Stimulated activated CD4-positive, alpha-beta T cell treated with anti-CD3 and anti-CD28 coated beads, Interleukin-1b, Interleukin-23, amount 100 ng/mL, for 24 hours (primary cell): ENCODE measurements at places on chromosomes 3 and 15.

GRCh38 chr3:123949641-123950040 lies 11.4 kb downstream of the CCDC14 start:
- DNase-seq: no peak

DNA sequence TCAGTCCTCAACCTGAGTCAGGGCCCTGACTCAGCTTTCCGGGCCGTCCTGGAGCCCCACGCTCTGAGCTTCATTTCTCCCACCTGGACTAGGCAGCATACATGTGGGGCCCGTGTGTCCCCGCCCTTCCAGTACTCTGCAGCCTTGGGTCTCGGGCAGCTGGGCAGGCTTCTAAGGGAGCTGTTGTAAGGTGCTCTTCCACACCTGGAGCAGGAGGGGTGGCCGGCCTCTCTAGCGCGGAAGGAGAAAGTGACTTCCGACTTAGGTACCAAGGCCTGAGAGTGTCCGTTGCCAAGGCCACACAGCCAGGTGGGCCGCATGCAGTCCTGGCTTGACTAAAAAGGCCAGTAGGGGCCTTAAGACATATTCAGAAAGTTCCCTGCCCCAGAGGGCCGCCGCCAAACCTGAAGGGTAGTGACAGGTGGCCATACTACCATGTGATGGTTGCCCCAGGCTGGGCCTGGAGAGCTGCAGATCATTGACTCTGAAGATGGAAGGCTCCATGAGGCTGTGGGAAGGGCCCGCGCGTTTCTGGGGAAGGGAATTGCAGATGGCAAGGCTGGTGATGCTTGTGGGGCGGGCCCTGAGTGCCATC lies 9.4 kb upstream of the SEMA3B start:
- no peak for DNase-seq

DNA sequence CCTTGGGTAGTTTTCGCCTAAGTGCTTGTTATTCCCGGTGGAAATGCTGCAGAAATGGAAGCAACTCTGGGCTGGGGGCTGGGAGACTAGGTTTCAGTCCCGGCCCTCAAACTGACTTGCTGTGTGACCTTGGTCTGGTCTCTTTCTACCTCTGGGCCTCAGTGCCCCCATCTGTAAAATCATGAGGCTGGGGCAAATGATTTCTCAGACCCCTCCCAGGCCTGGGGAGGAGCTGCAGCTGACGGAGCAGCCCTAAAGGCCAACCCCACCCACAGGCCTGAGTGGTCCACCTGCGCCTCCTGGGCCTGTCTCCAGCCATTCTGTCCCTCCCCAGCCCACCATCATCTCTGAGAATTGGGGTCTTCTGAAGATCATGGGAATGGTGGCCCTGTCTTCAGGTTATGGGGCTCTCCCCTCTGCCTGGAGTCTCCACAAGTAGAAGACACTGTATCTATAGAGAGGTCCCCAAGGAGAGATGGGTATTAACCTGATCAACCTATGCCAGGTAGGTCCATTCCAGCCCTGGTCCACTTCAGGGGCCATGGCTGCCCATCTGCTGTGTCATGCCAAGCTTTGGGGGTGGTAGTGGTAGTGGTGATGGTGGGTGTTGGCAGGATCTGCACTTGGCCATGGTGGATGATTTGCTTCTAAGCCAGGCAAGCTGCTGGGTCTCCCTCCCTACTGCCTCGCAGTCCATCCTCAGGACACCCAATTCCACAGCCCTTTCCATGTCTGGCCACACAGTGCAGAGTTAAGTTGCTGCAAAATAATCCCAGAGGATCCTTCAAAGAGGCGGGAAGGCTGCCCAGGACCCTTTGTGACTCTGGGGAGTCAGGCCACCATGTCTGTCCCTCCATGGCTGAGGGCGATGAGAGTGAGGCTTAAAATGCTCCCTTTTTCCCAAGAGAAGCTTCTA lies 46.0 kb downstream of the ITGA11 start:
- no peak for DNase-seq

DNA sequence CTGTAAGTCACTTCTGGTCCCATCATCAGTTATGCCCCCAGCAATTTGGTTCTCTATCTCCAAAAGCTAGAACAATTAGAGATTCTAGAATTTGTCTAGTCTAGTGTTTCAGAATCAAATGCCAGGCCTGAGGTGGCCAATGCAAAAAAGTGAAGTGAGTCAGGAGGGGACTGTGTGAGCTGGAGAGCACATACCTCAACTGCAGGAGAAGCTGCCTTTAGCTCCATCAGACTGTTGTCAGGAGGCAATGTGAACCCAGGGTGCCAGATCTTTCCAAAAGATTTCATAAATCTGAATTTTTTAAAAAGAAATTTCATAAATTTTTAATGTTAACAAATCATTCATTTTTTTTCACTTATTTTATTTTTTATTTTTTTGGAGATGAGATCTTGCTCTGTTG lies 80.7 kb upstream of the EOMES start:
- DNase-seq: no peak

DNA sequence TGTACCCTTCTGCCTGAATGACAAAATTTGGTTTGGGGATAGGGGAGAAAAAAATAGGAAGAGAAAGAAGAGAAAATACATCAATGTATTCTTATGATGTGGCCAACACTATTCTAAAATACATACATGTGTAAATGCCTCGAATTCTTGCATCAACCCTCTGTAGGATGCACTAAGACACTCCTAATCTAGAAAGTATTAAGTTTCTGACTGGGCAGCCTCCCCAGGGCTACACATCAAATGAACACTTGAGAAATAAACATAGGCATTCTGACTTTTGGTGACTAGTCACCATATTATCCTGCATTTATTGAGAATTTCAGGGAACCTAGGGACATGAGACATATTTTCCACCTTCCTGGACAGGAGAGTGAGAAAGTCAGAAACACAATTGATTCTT lies 109.2 kb downstream of the CPNE4 start:
- DNase-seq: no peak

GRCh38 chr3:87489892-87490291 lies 213.5 kb upstream of the POU1F1 start:
- DNase-seq: no peak

GRCh38 chr3:17091910-17092582 lies 207.3 kb downstream of the PLCL2 start:
- DNase-seq: no peak

- no peak for DNase-seq
These were observed 160.7 kb downstream of the TAFA4 start for GRCh38 chr3:68771681-68772080.

DNA sequence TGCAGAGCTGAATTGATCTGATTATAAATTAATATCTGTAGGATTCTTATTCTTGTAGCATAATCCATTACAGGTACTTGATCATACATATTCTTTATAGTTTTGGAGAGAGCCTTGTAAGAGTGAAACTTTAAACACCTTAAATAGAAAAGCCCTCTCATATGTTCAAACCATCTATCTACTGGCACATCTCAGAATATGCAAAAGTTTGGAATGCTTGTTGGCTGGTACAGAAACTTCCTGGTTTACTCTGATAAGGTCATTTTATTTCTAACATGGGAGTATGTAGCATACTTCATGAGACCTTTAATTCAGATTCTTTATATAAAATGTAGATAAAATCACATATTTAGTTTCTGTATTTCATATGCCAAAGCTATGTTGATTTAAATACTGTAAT lies 21.9 kb upstream of the SELENOT start:
- no peak for DNase-seq

GRCh38 chr3:71542521-71543370 lies 40.8 kb downstream of the FOXP1 start:
- DNase-seq: no peak

DNA sequence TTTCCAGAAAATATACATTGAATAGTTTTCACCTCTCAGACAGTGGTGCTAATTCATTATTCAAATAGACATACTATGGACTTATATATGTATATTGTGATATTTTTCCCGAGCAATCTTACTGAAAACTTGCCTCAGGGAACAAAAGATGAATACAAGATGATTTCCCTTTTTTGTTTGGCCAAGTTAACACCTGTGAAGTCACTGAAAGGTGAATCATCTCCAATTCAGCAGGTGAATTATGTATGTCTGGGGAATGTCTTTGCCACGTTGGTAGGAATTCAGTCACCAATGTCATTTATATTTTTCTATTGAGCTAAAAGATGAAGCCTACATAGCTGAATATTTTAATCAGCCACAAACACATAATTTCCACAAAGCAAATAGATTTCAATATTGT lies 88.2 kb downstream of the GPR156 start:
- no peak for DNase-seq

DNA sequence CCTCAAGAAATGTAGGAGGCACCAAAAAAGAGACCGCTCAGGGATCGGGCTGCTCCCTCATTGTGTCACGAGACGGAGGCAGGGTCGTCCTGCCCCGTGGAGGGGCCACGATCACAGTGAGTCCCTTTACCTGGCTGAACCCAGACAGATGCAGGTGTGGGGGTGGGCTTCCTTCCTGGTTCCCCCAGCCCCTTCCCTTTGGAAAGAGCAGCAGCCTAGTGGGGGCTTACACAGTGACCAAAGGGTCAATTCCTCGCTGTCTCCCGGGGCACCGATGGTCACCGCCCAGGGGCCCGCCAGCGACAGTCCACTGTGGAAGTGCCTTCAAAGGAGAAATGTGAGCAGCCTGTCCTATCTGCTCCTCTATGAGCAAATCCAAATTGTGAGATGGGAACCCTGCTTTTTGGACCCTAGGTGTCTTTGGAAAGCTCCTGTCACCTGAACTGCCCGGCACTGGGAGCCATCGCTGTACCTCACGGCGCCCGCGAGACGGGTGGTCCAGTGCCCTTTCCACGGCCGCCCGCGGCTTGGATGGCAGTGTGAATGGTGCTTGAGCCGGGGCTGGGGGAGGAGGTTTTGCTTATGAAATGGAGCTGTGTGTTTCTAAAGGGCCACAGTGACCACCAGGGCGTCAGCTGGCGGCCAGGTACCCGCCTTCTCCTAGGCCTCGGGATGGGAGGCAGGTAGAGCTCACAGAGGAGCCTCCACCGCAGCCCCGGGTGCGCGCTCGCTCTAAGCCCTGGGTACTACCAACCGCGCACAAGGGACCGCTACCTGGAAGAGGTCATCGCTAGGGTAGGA lies 155.7 kb downstream of the KLF13 start:
- DNase-seq: no peak

DNA sequence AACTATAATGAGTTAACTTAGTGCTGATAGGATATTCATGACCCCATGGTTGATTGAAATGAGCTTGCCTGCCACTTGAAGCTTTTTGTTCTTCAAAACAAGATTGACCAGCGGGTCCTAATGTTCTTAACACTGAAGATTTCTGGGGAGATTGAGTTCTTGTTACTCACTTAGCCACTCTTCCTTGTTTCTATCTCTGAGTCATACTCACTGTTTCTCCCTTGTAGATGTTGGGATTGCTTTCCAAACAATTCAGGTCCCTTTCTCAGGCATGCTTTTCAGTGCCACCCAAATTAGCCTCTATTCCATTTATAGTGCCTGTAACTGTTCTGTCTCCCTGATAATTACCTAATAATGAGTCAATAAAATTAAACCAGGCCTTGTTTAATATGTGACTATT lies 517.0 kb downstream of the SQOR start:
- no peak for DNase-seq
